HS-27A (cell line): ENCODE measurements at places on chromosomes 2 and 18.

DNA sequence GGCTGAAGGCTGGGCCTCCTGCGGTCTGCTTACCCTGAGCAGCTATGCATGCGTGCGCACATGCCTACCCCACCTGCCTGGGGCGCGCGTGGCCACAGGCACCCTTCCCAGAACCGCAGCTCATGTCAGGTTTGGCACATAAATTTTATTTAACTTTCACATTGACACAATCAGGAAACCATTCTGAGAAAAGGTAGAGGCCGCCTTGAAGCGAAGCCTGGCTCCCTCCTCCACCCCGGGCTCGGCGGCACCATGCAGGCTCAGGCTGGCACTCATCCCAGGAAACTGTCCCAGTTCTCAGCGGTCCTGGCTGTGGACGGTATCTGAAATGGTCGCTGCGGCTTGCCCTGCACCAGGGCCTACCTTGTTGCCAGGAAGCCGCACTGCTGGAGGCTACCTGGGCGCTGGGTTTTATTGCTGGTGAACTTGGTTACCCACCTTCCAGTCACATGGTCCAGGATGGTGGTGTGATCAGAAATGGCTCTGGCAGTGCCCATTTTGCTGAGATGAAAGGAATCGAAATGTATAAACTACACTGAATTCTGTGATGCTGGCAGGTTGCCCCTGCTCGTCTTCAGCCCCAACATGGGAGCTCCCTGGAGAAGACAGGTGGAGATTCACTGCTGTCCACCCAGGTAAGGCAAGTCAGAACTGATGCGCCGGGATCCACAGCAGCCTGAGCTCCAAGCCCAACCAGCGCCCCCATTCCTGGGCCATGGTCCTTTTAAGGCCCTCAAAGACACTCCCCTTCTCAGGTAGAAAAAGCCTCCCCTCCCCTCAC, 25.5 kb downstream of the CHST10 start:
- no peak for DNase-seq

DNA sequence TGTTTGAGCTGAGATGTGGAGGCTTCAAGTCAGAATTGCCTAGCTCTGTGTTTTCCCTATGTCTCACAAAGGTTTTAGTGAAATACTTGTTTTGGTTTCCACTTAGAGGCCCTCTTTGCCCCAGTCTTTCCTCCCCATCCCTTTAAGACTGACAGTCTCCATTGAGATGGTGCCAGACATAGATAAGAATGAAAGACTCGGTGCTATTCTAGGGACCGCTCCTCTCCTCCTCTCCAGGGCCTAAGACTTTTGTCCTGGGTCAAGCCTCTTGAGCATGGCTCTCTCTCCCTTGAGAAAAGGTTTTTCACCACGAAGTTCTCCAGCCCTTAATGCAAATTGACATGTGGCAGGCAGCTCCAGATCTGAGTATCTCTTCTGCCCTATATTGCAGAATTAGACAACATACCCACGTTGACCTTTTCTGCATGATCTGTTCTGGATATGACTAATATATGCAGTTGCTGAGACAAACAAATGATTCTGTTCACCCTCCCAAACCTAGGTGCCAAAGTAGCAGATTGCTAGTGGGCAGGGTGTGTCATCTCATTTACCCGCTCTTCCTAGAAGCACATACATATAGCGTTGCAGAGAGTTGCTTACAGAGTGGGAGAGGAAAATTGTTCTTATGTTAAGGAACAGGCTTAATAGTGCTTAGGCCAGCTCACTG, 47.5 kb upstream of the ACSL3 start:
- no peak for DNase-seq

DNA sequence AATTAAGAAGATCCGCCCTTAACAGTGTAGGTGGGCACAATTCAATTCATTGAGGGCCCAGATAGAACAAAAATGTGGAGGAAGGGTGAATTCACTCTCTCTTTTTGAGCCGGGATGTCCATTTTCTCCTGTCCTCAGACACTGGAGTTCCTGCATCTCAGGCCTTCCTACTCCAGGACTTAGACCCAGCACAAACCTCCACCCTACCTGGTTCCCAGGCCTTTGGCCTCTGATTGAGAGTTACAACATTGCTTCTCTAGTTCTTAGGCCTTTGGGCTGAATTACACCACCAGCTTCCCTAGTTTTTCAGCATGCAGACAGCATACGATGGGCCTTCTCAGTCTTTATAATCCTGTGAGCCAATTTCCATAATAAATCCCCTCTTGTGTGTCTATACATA, 87.8 kb upstream of the TMEM17 start:
- DNase-seq = no peak

- DNase-seq = no peak
These were observed 184.7 kb downstream of the GFPT1 start for GRCh38 chr2:69202327-69202726.

DNA sequence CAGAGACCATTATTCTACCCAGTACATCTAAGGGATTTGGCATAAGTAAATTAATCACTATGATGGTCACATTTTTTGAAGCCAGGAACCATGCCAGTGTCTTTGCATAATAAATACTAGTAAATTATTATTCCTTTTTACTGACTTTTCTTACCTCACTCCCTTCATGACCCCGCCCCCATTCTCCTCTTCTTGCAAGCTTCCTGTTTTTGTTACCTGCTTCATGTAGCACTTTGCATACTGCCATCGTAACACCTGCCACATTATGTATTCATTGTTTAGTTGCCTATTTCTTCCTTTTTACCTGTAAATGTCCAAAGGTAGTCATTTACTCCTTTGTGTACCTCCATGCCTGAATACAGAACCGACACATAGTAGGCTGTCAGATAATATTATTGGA, 309.5 kb downstream of the KIAA1328 start:
- DNase-seq = no peak

- no peak for DNase-seq
These were observed 86.1 kb upstream of the KYNU start for GRCh38 chr2:142791335-142791734.

DNA sequence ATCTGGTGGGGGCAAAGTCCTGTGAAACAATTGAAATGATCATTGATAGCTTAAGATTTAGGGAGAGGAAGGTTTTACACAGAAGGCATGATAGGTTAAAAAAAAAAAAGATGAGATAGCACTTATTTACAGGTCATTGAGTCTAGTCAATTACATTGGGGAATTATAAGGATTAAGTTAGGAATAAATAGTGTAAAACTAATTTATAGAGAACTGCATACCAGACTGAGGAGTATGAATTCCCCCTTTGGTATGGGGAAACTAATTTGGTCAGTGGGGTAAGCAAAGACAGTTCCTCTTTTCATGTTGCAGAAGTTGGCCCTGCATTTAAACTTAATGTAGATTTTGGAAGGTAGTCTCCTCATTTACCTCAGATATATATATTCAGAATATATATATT, 10.8 kb downstream of the GLS start:
- no peak for DNase-seq

DNA sequence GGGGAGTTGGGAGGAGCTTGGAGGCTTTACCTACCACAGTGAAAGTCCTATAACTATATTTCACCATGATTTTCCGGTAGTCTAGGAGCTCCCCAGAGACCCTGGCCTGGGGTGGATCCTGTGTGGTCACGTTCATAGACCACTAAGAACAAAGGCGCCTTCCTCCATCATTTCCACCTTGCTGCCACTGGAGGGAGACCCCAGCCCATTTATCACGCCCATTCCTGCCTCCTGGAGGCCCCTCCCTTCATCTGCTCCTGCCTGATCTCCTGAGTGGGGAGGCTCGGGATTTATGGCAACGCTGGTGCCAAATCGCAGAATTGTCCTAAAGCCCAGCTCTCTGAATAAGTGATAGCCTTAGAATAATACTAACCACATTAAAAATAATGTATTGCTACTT, 507.6 kb upstream of the SPHKAP start:
- no peak for DNase-seq

DNA sequence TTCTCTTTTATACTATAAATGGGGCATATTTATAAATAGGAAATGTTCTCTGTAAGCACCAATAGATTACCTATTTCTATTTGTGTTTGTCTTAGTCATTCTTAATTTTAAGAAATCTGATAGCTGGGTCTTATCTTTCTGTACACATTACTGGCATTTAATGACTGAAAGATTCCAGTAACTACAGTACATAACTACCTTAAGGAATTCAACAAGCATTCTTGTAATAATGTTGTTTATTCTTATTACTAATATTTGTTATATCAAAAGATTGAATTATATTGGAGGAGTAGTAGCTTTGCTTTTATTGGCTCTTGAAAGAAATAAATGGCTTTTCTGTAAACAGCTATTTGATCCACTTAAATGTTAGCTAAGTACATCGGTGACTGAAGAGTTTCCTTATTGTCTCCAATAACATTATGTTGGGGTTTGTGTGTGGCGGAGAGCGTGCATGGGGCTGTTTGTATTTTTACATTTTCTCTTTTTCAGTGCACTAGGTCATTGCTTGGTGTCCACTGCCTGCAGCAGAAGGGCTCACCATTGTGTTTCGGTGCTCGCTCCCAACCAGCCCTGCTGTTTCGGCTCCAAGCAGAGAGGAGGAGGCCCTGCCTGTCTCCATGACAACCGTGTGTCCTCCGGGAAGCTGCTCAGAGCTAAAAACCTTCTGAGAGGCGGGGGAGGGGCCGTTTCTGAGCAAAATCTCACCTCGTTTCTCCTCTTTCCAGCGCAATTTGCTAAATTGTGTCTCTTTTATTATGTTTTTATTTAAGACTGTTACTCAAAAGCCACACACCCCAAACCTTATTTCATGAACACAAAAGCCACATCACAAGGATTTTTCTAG, 112.5 kb upstream of the SLC38A11 start:
- no peak for DNase-seq

DNA sequence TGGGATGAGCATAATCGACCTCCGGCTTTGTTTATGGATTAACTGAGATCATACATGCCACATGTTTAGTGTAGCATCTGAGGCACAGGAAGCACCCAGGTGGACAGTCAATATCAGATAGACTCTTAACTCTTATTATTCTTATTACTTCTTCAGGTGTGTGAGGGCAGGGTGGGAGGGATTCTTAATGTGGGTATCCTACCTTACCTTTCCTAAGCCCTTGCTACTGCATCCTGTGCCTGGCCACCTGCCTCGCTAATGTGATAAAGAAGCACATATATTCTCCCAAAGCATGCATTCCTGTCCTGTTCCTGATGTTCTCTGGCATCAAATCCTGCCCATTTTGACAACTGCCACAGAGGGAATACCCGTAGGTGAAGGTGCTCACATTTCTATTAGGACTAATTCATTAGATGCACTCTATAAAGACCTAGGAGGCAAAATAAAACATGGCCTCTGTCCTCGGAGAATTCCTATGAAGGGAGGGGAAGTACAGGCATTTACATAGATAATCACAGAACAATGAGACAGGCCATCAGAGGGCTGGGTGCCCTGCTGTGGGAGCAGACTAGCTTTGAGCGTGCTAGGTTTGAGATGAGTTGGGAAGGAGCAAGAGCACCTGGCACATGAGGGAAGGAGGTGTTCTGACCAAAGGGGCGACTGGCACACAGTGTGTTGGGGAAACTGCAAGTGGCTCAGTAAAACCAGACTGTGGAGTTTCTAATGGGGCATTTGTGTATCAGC, 19.5 kb upstream of the CELF4 start:
- no peak for DNase-seq

GRCh38 chr2:149056541-149057255, 18.2 kb downstream of the LYPD6B start:
- DNase-seq = no peak

- no peak for DNase-seq
These were observed 362.4 kb upstream of the MEX3C start for GRCh38 chr18:51559902-51560287.

GRCh38 chr2:162747021-162747420, 91.5 kb downstream of the KCNH7 start:
- DNase-seq = no peak

- DNase-seq = no peak
These were observed 7.7 kb downstream of the HJURP start for GRCh38 chr2:233846387-233847247.

DNA sequence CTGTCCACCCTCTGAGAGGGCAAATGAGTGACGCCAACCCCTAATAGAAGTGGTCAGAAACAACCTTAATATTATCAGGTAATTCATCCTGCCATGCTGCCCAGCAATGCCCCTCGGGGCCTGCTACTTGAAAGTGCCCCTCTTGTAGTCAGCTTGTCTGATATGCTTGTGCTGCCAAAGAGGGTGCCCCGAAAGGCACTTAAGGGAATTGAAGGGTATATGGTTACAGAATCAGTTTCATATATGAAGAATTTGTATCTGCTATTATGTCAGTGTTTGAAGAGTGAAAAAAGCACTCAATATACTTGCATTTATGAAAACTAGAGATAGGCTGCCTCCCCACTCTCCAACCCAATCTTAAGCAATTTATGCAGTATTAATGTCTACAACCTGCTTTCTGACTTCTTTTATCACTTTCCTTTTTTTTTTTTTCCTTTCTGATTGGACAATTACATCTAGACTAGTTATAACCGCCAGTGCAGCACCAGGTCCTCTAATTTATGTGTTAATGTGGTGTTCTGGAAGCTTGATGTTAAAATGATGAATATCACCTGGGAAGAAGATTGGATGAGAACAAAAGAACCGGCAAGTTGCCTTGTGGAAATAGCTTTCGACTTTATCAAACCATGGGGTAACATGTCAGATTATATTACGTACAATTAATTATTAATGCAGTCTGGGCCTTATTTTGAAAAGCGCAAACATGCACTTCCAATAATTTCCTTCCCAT, 646.9 kb upstream of the ACVR2A start:
- DNase-seq = no peak

GRCh38 chr2:127255721-127256120, 35.6 kb upstream of the CYP27C1 start:
- DNase-seq = no peak

GRCh38 chr2:219722276-219722879, 94.9 kb downstream of the SLC4A3 start:
- DNase-seq = no peak

GRCh38 chr2:142445023-142445422, 314.2 kb upstream of the LRP1B start:
- DNase-seq = no peak

GRCh38 chr2:180647621-180648020, 332.8 kb upstream of the UBE2E3 start:
- DNase-seq = no peak

- no peak for DNase-seq
These were observed 32.3 kb downstream of the FBLN7 start for GRCh38 chr2:112170495-112170894.

- DNase-seq = no peak
These were observed 2.1 kb upstream of the PARD6G start for GRCh38 chr18:80249217-80250093.

GRCh38 chr2:105890856-105891255, 146.1 kb downstream of the NCK2 start:
- no peak for DNase-seq

GRCh38 chr18:9535430-9535991, 60.2 kb downstream of the RALBP1 start:
- no peak for DNase-seq
